Peyer's patch (tissue), 4 donors: ENCODE measurements at places on chromosomes 6 and 20. TPM values are rescaled to one million over a fixed set of nuclear protein-coding genes. Genes with fewer than 3 reads are reported as not detected.

DNA sequence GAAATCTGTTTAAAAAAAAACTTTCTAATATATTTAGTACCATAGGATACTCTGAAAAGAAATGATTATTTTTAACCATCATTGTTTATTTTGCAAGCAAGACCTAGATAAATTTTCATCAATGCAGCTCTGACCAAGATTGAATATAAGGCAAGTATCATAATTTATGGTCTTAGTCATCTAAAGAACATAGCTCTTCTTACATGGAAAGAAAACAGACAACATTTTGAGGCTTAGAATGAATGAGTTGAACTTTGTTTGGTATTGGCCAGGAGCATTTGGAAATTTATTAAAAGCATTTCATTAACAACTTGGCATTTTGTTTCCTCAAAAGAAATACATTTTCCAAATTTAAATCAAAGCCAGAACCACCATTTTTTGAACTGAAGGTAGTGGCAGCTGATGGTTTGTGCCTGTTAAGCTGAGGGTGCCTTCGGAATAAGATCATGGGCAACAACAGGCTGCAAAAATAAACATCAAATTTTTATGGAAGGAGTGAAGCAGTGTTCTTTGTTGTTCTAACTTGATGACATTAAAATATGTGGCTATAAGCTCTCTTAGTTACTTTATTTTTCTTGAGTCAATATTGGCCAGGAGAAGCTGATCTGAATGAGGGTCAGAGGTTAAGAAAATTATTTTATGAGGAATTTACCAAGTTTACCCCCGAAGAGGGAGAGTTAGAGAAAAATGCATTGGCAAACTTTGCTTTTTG lies 6.7 kb upstream of the ATXN1 start:
- no peak for DNase-seq

- no peak for DNase-seq
Observed at GRCh38 chr6:169843991-169844390, 92.6 kb downstream of the ERMARD start.

DNA sequence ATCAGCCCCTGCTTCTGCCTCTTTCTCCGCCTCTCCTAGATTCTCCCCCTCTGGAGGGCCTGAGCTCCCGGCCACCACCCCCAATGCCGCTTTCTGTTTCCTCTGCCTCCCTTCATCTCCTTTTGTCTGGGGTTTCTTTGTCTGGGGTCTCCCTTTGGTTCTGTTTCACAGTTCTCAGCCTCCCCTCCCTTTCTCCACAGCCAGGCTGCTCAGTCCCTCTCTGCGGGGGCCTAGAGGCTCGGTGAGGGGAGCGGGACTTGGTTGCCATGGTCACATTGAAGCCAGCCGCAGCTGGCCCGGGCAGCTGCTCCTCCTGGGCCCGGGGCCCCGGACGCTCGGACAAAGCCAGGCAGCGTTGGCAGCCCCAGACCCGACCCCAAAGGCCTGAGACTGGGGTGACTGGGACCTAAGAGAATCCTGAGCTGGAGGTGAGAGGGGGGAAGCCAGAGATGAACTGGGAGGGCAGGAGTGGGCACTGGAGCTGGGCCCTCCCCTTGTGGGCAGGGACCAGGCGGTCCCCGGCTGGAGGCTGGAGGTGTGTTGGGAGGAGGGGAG lies 3.5 kb upstream of the DDR1 start:
- DNase-seq, result no peak

HLA-A gene
- total RNA-seq, result 1,668 TPM
